ENCODE measurements at places on chromosomes 13 and 19.

GRCh38 chr13:45691667-45692066 lies 10.5 kb upstream of the CBY2 start:
- DNase-seq, result no peak

DNA sequence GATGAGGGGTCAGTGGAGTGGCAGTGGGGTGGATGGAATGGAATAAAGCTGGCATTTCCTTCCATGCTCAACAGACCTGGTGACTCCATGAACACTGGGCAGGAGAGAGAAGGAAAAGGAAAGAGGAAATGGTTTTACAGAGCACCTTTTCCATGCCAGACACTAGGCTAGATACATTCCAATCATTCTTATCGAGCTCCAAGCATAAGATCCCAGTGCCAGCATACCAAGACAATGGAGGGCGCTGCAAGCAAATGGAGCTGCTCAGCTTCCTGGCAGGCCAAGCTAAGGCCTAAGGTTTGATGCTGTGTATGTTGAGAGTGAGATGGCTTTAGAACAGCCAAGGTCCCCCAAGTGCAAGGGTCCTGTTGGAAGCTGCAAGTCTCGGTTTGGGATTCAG lies 113.2 kb downstream of the HSPH1 start:
- no peak for DNase-seq

DNA sequence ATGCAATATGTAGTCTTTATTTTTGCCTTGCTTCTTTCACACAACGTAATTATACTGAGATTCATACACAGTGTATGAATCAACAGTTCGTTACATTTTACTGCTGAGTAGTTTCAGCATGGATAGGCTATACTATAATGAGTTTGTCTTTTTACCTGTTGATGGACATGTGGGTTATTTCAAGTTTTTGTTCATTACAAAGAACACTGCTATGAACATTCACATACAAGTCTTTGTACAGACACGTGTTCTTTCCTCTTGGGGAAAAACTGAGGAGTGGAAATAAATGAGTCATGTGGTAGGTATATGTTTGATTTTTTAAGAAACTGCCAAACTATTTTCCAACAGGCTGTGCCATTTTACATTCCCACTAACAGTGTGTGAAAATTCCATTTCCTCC lies 35.1 kb downstream of the ENOX1 start:
- DNase-seq, result no peak

- DNase-seq, result no peak
Observed at GRCh38 chr19:53883231-53883661, 1.2 kb downstream of the PRKCG start.

- DNase-seq, result no peak
Observed at GRCh38 chr13:81048026-81048461, 707.1 kb upstream of the SPRY2 start.

DNA sequence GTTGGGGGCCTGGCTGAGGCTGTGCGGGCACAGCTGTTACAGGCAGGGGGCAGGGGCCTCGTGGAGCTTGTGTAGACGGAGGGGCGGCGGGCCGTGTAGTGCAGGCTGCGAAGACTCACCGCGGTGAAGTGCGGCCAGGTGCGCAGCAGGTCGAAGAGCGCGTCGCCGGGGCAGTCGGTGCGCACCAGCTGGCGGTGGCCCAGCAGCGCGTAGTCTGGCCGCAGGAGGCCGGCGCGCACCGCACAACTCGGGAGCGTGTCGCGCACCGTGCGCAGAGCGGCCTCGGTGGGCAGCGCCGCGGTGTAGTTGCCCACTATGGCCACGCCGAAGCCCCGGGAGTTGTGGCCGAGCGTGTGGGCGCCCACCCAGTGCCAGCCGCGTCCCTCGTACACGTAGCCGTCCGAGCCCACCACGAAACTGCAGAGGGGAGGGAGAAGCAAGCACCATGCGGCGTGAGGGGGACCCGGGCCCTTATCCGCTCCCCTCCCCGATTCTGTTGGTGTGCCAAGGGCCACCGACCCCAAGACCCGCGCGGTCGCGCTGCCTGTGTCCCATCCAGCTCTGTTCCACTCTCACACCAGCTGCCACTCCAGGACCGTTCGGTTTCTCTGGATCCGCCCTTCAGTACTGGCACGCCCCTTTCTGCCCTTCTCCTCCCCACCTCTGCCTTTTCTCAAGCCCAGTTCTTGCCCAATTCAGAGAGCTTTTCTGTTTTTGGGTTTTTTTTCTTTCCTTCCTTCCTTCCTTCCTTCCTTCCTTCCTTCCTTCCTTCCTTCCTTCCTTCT lies 5.4 kb upstream of the RASAL3 start:
- no peak for DNase-seq

DNA sequence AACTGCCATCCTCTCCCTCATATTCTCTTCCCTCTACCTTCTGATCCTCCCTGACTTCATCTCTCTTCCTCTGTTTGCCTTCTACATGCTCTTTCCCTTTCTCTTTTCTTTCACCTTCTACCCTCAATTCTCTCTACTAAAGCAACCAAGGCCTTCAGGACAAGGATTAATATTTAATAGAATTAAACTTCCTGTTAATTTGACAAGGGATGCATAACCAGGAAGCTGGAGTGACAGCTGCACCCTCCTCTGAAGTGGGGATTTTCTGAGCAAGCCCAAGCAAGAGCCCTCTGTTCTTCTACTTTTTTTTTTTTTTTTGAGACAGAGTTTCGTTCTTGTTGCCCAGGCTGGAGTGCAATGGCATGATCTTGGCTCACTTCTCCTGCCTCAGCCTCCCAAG lies 63.4 kb upstream of the MED4 start:
- no peak for DNase-seq

GRCh38 chr19:51651216-51651846 lies 4.7 kb upstream of the SIGLEC14 start:
- no peak for DNase-seq

- no peak for DNase-seq
Observed at GRCh38 chr13:48760626-48761025, 106.9 kb downstream of the CYSLTR2 start.

GRCh38 chr13:99276706-99277105 lies 18.5 kb upstream of the GPR18 start:
- DNase-seq, result no peak

DNA sequence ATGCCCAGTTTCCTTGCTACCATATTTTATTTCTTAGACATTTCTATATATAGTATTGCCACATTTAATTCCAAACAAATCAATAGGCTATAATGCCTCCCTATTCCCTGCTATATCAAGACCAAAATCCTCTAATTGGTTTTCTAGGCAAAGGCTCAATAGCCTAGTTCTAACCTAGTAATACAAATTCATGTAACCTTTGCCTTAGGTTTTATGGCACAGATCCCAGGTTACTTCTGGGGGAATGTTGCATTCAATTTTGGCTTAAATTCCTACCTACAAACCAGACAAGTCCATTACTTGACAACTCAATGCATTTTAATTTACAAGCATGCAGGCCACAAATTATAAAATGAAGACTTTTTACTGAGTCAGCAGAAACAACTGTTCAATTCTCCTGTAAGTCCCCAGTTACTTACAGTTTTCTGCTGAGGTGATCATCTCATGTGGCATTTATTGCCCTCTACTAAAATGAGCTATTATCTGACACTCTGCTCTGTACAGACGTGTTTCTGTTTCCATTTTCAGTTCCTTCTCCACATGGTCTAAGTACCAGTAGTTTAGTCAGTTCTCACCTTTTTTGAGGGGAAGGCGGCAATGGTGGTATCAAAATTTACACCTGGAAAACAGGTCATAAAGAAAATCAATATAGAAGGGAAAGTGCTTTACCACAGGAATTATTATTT lies 11.7 kb downstream of the KCNRG start:
- DNase-seq, result no peak

DNA sequence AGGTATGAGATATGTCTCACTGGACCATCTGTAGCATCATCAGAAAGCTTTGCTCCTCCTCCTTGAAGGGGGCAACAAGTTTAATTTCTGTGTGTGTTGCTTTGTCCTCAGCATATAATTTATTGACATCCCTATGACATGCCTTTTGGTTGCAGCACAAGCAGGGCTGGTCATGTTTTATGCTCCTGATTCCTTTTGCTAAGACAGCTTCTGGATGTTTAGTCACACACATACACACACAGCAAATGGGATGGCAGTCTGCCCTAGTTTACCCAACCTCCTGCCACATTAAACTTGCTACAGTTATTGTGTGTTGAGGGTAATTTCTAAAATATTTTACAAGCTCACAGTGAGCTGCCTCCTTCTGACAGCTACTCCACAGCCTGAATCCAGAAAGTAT lies 217.9 kb upstream of the RXFP2 start:
- no peak for DNase-seq

GRCh38 chr19:964761-965694 lies 19.1 kb upstream of the WDR18 start:
- DNase-seq, result no peak

- no peak for DNase-seq
Observed at GRCh38 chr19:35062942-35063341, 21.4 kb downstream of the HPN start.

DNA sequence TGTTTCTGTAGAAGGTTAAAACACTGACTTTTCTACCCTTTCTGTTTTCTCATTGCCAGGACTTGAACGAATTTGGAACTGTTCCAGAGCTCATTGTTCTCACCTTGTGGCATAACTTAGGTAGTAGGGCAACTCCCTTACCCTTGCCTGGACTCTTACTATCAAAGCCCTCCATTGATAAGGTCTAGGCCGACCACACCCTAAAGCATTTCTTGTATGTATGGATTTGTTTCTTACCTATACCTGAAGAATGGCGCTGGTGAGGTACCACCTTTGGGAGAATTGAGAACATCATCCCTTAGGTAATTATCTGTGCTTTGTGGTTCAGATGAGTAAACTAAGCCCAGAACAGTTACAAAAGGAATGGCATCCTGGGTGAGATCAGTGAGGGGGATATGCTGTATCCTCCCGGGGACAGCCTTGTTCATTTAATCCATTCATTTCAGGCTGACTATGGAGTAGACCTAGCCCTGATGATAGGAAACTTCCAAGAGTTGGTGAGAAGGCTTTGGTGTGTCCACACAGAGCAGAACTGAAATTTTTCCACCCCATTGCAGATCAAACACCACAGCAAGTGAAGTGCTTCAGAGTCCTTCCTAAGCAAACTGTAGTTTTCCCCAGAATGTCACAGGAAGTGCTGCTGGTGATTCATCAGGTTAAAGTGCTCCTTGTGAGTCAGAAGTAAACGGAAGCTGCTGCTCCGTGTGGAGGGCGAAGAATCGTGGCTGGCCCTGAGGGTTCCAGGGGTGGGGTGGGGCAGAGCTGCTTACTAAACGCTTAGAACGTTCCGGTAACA lies 113.0 kb downstream of the TEX26 start:
- no peak for DNase-seq

GRCh38 chr19:33845498-33845897 lies 48.8 kb downstream of the KCTD15 start:
- no peak for DNase-seq

GRCh38 chr19:46320559-46320958 lies 23.7 kb downstream of the HIF3A start:
- DNase-seq, result no peak

- DNase-seq, result no peak
Observed at GRCh38 chr13:31174018-31174417, 12.3 kb upstream of the HSPH1 start.

DNA sequence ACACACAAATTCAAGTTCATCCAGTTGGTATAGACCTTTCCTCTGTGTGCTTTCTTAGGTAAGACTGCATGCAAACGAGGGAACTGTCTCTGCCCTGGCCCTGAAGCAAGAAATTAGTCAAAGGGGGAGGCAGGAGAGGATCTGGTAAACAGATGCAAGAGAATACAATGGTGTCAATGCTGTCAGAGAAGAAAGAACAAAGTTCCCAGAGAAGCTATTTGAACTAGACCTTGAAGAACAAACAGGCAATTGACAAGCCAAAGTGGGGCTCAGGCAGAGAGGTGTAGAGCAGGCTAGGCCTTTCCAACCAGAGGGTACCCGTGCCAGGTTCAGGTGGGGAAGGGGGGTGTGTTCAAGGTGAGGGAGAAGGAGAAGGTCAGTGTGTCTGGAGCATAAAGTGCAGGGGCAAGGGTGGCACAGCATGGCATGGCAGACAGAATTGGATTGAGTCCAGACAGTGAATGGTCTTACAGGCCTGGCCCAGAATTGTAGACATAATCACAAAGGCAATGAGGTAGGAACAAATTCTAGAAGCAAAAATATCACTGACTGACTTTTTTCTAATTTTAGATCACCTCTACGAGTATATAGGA lies 95.0 kb upstream of the STARD13 start:
- DNase-seq, result no peak

Measured in cortex of kidney (tissue), 1 donor.